NCI-H187 treated with DMSO at 0.1 percent for 48 hours (cell line): ENCODE measurements at places on chromosomes 3 and 15.

GRCh38 chr3:157531771-157532170 lies 28.6 kb upstream of the VEPH1 start:
- DNase-seq: no peak

- DNase-seq: no peak
Measured at GRCh38 chr3:34202975-34203374, 404.5 kb downstream of the PDCD6IP start.

DNA sequence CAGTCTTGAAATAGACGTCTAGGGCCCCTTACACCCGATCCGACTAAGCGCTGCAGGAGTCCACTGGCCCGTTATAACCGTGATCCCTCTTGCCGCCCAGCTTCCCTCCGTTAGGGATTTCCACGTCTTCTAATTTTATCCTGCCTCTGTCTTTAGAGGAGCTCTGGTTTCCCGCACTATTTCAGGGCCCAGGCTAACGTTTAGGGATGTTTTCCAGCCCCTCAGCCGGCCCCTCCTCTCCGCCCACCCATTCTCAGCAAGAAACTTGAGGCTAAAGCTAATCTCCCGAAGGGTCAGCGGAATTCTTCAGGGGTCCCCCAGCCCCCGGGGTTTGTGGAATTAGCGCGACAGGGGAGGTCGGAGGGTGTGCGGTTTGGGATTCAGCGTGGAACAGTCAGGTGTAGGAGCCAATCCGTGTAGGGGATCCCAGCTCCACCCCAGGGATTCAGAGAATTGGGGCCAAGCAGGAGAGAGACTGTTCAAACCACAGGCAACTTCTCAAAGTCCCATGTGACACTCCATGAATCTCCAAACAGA lies 1.6 kb downstream of the PTX3 start:
- no peak for DNase-seq

GRCh38 chr3:24734019-24734418 lies 239.4 kb upstream of the THRB start:
- DNase-seq: no peak

- DNase-seq: no peak
Measured at GRCh38 chr3:52433996-52434479, 10.9 kb downstream of the SEMA3G start.

GRCh38 chr3:68403741-68404140 lies 528.6 kb downstream of the TAFA4 start:
- no peak for DNase-seq

DNA sequence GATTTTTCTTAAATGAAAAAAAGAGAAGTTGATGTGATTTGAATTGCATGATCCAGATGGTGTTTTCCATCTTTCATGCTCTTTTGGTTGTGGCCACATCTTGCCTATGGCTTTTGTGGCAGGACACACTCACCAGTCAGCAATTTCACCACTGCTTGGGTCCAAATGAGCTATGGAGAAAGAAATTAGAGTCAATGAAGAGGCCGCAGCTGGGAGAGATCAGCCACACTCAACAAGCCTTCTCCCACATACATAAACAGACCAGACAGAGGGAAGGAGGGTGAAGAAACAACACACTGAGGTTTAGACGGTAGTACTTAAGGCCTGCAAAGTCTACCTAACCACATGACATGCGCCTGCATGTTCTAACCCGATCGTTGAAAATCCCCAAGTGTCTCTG lies 110.7 kb upstream of the CDIN1 start:
- peak; percentile 84 for DNase-seq

DNA sequence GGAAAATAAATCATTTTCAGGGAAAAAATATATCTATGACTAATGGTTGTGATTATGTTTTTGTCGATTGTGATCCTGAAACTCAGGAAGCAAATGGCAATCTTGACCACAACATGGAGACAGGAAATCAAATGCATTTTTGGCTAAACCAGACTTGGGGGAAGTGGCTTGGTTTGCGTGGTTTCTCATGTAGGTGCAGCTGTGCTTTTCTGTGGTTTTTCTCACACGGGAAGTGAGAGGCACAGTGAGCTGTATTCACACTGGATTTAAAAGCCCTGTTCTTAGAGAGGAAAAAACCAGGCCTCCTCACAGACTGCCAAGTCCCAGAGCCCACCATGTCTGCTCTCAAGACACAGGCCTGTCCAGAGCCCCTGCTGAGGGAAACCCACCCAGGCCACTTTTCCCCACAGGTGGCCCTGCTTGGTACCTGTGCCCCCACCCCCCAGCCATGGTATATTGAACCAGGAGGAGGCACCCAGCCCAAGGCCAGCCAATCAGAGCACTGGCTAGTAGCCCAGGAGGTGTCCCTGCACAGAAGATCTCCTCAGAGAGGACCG lies 46.1 kb downstream of the BTD start:
- DNase-seq: no peak

DNA sequence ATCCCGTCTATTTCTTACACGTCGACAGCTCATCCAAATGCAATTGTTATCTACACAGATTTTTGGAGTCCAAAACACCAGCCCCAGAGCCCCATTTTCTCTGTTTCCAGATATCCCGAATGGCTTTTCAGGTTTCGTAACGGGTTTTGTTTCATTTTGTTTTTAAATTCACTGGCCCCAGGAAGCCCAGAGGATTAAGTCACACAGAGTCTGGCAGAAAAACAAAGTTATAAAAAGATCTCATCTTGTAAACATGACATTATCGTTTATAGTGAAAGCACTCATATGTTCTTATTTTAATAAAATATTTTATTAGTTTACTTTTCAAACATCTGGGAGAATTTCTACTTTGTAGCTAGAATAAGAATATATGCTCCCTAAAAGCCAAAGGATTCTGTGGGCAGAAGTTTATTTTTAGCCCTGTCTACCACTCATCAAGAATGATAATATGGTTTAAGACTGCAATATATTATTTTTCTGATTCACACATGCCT lies 149.3 kb upstream of the SLC2A2 start:
- no peak for DNase-seq

DNA sequence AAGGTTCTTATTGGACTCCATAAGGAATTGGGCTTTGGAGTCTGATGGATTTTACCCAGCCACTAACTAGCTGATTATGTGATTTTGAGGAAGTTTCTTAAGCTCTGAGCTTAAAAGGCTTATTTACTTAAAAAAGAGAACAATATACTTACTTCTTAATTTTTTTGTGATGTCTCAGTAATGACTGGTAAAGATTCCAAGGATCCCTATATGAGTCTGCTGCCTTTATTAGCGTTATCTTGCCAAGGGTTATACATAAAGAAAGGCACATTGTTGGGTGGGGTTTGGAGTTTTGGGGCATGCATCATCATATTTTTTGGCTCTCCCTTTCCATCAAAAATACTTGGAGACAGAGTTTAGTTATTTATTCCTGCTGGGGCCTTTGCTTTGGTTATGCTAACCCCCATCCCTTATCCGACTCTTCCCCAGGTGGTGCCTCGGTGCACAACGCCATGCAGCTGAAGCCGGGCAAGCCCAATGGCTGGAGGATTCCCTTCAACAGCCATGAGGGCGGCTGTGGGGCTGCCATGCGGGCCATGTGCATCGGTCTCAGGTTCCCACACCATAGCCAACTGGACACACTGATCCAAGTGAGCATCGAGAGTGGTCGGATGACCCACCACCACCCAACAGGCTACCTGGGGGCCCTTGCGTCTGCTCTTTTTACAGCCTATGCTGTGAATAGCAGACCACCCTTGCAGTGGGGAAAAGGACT lies 6.7 kb downstream of the ADPRH start:
- DNase-seq: no peak

GRCh38 chr3:150681057-150681456 lies 22.7 kb downstream of the ERICH6 start:
- no peak for DNase-seq

GRCh38 chr3:179430277-179430870 lies 20.9 kb downstream of the GNB4 start:
- no peak for DNase-seq

- no peak for DNase-seq
Measured at GRCh38 chr15:50825946-50826345, 60.4 kb upstream of the SPPL2A start.

DNA sequence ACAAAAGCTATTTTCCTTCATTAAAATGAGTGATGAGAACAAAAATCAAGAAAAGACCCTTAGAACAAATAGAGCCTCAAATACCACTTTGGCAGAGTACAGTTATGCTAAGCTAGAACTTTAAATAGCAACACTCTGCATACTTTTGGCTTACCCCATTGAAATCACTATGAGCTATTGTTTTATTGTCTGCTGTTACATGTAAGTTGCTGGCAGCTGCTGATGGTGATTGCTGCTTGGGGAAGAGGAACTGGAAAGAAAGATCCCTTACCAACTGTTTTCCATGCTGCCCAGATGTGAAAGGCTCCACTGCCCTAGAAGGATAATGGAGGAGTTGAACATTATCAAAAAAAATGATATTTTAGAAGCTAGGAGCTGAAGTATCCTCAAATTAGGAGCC lies 135.4 kb downstream of the SYNPR start:
- no peak for DNase-seq

DNA sequence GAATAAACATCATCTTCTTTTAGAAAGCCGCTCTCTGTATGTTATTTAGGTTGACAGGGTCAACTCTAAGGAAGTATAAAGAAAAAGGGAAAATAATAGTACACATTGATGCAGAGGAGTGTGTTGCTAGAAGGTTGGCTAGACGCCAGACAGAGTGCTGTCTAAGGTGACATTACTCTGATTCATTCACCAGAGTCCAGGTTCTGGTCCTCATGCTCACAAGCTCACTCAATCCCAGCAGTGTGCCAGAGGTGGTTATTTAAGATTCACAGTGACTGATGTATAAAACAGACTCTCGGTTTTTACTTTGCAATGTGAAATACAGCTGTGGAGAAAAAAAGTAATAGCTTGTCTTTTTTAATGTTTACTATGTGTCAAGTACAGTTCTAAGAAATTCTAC lies 1.7 kb downstream of the CFAP44 start:
- no peak for DNase-seq

DNA sequence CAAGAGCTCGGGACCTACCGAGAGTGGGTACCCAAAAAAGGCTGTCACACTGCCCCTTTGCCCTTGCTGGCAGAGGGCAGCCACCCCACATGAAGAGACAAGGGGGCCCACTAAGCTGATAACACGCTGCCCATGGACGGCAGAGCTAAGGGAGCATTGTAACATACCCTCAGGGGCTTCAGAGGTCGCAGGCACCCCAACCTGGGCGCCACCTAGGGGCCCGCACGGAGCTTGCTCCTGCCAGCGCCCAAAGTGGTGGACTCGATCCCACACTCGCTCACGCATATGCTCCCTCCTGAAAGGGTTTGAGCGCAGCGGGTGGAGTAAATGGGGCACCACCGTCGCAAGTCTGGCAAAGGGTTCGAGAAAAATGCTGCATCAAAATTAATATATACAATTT lies 975.4 kb downstream of the ZPLD1 start:
- DNase-seq: no peak

GRCh38 chr15:36601497-36601932 lies 22.1 kb downstream of the CDIN1 start:
- no peak for DNase-seq

GRCh38 chr15:78363381-78363734 lies 23.2 kb downstream of the CRABP1 start:
- no peak for DNase-seq

DNA sequence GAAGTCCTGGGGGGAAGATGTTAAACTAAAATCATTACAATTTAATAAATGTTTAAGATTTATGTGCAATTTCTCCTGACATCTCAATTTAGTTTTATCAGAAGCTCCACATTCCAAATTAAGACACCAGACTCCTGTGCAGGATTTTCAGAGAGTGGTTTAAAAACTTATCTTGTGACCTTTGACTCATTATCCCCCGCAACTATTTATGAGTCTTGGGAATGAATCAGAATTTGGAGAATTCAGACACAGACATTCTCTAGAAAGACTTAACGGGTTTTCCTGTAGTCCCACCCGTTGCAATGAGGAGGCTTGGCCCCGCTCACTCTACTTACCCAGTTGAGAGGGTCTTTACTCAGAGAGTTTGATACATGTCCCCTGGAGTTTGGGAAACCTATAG lies 7.1 kb downstream of the OR5K2 start:
- no peak for DNase-seq

- DNase-seq: no peak
Measured at GRCh38 chr3:42780892-42781700, 8.0 kb upstream of the CCDC13 start.

DNA sequence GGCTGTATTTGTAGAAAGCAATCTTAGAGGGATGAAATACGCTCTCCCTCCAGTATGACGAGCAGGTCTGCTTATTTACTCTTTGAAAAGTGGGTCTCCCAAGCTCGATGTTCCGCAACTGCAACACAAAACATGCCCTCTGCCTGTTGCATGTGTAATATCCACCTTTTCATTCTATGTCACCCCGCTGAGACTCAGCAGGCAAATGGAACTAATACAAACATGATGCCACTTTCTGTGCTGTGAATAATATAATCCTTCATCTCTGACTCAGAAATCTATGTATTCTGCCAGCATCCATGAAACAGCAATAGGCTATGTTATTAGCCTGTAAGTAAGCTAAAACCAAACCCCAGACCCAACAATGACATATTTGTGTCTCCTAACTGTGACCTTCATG lies 200.8 kb upstream of the TMCO5A start:
- DNase-seq: no peak

- DNase-seq: no peak
Measured at GRCh38 chr3:178440043-178440442, 96.2 kb upstream of the KCNMB2 start.

- no peak for DNase-seq
Measured at GRCh38 chr3:67819447-67819846, 165.0 kb upstream of the SUCLG2 start.

DNA sequence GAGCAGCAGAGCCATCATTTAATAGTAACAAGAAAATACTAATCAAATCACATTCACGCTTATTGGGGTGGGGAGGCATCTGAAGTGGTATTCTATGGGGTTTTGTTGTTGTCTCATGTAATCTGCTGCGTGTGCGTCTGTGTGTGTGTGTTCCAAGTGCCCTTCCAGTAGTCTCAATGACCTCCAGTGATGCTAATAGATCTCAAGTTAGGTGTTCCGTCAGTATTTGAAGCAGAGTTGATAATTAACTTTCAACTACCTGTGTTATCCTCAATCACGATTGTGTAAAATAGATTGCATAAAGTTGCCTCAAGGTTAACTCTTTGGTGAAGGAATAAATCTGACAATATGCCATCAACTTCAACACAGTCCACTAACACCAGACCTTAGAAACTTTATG lies 375.0 kb downstream of the MECOM start:
- DNase-seq: no peak

- DNase-seq: no peak
Measured at GRCh38 chr3:48982016-48982415, 8.0 kb upstream of the P4HTM start.

GRCh38 chr3:136925425-136926190 lies 32.2 kb upstream of the IL20RB start:
- DNase-seq: no peak

DNA sequence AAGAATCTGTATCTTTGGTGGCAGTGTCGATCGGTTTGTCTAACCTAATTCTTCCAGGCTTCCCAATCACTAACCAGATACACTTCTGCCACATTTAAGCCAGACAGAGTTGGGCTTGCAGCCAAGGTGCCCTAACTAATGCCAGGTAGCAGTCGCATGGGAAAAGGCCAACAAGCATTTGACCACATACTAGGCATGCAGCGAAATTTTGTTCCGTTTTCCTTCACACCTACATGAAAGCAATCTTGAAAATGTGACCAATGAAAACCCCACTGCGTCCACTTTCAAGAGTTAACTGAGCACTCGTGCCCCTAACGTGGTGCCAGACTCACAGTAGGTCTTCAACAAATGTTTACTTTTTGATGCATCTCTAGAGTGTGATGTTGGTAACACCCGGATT lies 192.2 kb upstream of the TPM1 start:
- DNase-seq: no peak
